H1 (cell line): ENCODE measurements at places on chromosomes 12 and 14.

GRCh38 chr14:42222924-42223471, 616.3 kb downstream of the LRFN5 start:
- no peak for DNase-seq

- DNase-seq, result no peak
These were observed 172.2 kb upstream of the ATP2B1 start for GRCh38 chr12:89880690-89881350.

GRCh38 chr14:22112004-22112403, 438.4 kb upstream of the OR4E1 start:
- DNase-seq, result peak; percentile 76

DNA sequence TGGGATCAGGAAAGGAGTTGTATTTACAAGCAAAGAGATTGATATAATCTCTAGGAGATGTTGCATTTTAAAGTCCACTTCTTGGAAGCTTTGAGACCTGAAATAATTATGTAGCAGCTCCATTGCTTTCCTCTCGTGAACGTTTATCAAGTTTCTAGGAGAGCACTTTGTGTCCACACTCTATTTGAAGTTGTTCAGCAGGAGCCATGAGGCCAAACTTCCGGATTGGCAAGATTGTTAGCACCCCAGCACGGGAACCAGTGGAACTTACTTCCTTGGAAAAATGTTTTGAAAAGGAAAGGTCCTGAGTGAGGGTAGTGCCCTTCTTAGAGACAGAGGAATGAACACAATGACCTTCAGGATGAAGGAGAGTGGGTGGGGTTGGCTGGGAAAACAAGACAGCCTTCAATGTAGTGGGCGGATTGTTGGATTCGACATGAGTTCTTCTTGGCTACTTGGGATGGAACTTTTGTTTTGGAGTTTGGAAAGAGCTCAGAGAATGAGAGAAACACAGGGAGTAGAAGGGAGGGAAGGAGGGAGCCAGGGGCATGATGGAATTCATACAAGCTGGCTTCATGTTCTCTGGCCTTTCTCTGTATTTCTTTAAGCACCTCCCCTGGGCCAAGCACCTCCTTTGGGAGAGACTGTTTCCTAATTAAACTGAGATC, 23.8 kb upstream of the CISTR start:
- DNase-seq, result no peak

- no peak for DNase-seq
These were observed 5.7 kb upstream of the PLEK2 start for GRCh38 chr14:67417633-67418032.

DNA sequence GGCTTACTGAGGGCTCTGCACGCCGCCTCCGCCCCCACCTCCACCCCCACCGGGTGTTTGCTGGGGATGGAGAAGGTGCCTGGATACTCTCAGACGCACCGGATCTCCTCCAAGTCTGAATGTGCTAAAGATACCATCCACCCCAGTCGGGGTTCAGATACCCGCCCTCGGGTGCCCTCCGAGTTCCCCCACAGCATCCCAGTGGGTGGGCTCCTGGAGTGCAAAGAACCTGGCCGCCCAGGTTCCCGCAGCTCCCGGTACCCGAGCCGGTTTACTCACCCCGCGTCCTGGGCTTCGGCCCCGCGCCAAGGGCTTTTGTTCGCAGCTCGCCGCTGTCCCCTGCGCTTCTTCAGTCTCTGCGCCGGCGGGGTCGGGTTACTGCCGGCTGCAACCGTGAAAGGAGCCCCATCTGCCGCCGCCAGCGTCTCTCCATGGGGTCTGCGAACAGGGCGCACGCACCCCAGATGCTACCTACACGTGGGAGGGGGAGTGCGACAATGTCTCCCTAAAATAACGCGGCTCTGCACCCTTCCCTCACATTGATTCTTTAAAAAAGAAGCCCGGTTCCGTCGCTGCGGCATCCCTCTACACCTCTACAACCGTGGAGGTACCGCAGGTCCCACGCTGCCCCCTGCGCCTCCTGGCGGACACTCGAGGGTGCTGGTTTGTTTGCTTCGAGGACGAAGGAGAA, at the start of gene CCDC177:
CCDC177 (minus strand) TSS at position 609 of the 691 bp plus-strand sequence. CDS start 1,249 bp downstream, outside the sequence.
- DNase-seq, result peak; percentile 85

DNA sequence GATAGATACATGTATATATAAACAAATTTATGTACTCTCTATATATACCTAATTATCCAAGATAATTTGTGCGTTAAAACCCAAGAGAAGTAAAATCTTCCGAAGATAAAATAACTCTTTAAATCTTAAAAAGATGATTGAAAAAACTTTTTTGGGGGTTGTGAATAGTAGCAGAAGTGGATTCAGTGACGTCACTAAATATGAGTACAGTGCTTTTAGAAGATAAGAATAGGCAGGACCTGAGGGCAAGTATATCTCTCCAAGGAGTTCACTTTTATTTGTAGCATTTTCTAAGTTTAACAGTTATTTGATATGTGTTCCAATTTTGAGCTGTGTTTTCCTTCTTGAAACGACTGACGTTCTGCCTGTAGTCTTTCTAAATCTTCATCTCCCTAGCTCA, 319.8 kb downstream of the PPFIA2 start:
- DNase-seq, result no peak

DNA sequence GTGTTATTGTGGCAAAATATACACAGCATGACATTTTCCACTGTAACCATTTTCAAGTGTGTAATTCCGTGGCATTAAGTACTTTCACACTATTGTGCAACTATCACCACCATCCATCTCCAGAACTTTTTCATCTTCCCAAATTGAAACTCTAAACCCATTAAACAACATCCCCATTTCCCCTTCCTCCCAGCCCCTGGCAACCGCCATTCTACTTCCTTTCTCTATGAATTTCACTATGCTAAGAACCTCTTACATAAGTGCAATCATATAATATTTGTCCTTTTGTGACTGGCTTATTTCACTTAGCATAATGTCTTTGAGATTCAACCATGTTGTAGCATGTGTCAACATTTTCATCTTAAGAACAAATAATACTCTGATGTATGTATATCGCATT, 67.8 kb upstream of the PYGL start:
- no peak for DNase-seq

- DNase-seq, result no peak
These were observed 18.9 kb downstream of the BCAT1 start for GRCh38 chr12:24929953-24930352.

GRCh38 chr12:126389961-126390360, 1324.7 kb downstream of the AACS start:
- no peak for DNase-seq

GRCh38 chr14:39023939-39024871, 78.8 kb downstream of the SEC23A start:
- no peak for DNase-seq

DNA sequence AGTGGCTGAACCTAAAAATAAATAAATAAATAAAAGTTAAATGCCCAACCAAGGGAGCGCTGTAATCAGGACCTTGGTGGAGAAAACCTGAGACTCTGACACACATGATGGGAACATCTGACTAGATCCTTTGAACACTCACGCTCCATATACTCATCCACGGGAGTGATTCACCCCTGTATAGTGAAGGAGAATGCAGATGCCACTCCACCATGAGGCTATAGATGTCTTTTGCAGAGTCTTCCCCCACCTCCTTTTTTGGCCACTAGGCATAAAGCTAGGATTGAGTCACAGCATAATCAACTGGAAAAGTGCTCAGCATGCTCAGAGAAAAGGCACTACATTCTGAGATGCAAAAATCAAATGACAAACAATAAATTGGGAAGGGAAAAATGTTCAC, 19.0 kb downstream of the ADAM20 start:
- DNase-seq, result no peak

- no peak for DNase-seq
These were observed 353.6 kb downstream of the TMEM121 start for GRCh38 chr14:105879867-105880561.

GRCh38 chr14:78202976-78203375, 32.8 kb downstream of the NRXN3 start:
- DNase-seq, result no peak

DNA sequence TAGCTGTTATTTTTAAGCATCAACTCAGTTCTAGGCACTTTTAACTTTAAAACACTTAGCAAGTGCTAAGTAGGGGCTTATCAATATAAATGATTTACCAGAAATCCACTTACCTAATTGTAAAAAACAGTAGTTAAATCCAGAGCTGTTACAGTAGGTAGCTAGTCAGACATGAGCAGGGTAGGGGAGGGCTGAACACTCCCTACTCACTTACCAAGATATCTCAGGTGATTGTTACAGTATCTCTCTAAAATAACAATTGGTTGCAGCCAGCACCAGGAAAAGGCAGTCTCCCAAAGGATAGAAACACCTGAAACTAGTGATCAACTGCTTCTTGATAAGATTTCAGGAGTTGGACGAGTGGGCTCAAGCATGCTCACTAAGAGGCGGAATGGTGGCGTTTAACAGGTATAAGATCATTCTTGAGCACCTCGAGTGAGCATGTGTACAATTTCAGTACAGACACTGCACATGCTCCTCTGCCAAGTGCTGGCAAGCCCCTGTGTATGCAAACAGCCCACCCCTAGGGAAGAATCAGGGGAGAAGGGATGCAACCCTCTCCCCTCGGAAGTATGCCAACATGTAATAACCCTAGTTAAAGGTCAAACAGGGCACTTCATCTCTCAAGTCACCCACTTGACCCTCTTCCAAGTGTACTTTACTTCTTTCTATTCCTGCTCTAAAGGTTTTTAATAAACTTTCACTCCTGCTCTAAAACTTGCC, 1113.6 kb upstream of the SEL1L start:
- DNase-seq, result no peak

- DNase-seq, result no peak
These were observed 97.1 kb downstream of the TNFAIP2 start for GRCh38 chr14:103220134-103220981.

- DNase-seq, result no peak
These were observed 241.4 kb downstream of the PHLDA1 start for GRCh38 chr12:75790219-75790618.

DNA sequence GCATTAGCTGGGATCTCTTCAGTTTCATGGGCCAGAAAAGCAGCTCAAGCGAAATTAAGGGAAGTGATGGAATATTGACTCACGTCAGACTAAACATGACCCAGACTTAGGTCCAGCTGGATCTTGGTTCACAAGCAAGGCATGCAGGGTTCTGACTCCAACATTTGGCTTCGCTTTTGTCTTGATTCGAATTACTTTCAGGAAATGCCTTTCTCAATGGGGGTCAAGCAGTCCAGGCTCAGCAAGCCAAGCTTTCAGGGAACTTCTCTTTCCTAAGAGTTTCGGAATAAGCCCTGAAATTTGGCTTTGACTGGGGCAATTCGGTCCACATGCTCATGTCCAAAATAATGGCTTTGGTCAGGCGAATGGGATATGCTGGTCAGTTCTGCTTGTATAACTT, 678.7 kb upstream of the TMEM132C start:
- DNase-seq, result no peak

DNA sequence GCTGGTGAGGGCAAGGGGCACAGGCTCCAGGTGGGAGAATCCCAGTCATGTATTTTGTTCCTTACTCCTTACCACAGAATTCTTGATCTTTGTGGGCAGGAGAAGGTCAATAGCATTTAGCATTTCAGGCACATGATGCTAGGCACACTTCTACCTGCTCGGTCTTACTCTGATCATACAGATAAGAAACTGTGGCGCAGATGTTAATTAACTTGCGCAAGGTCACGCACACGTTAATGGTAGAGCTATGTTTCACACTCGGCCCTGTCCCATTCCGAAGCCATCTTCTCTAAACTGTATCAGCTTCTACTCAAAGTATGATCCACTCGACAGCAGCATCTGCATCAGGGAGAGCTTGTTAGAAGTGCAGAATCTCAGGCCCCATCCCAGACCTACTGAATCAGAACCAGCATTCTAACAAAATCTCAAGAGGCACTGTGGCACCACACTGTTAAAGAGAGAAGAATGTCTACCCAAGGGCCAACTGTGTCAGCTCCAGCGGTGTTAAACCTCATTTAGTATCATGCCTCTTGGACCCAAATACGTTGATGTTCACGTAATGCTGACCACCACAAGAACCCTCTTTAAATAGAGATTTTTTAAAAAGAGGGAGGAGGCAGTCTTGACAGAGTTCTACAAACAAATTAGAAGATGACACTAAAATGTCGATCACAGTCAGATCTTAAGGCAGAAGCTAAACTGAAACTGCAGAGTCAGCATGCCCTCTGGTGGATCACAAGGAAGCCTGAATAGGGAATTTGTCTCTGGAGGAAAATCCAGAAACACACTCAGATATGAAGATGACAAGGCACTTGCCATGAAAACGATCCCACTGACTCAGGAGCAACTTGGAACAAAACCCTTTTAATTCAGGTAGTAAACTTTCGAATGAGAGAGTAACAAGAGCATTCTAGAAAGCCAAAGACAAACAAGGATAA, 7.3 kb downstream of the STXBP6 start:
- no peak for DNase-seq

GRCh38 chr12:33314223-33314622, 125.4 kb downstream of the SYT10 start:
- DNase-seq, result no peak

DNA sequence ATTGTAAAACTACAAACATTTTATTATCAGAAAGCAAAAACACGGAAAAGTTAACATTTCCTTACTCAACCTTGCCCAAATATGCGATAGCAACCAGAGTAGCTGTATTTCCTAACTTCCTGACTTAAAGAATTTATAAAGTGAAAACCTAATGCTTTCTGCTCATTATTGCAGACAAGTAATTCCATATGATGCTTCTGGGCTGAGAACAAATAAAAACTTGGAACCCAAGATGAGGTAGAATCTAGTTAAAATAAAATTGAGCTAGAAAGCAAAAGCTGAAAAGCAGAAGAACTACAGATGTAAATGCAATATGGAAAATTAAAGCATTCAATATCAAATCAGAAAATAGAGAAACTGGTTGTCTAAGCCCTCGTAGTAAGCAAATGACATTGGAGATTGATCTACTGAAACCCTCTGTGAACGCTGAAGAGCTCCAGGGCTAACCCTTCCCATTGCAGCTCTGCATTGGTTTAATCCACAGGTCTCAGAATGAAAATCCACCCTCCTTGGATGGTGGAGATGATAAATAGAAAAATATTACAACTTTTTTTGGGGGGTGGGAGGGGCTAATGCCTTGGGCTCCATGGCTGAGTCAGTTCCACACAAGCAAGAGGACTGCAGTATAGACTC, 40.7 kb downstream of the CORO1C start:
- no peak for DNase-seq

DNA sequence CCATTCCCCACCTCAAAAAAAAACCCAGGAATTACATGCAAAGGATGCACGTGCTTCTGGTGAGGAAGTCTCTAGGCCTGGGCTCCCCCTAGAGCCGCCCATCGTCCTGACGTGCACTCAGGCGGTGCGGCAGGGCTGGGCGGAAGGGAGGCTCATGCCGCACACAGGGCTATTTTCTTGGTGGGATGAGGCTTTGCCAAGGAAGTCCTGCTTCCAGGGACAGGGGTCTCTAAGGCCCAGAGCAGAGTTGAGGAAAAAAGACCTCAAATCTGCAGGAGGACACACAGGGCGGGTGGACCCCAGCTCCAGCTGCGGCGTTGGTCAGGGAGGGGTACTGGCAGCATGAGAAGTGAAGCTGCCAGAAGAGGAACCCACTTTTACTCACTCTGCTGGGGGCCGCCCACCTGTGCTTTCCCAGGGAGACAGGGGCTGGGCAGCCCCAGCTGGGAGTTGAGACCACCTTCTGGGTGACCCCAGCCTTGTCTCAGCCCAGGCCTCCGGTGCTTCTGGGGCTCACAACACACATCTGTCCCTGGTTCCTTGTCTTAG, 4.2 kb downstream of the RHOF start:
- no peak for DNase-seq
